Motor neuron (in vitro differentiated cells): ENCODE measurements at places on chromosomes 2 and 18. TPM values are rescaled to one million over a fixed set of nuclear protein-coding genes. Genes with fewer than 3 reads are reported as not detected.

DNA sequence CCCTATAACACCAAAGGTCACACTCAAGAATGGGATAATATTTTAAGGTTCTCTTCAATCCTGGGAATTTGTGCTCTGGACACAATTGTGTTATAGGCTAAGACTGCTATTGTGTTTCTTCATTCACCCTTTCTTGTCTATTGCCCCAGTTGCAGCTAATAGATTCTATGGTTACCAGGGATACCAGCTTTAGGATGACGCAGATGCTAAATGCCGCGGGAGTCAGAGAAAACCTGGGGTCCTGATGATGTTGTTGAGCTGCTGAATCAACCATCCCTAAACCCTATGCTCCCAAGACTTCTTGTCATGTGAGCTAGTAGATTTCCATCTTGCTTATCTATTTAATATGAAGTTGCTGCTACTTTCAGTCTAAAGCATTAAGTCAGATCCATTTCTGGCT is 5.4 kb downstream of the CRYGD start:
- peak; percentile 55 for ATAC-seq

The RND3 gene
- 129 and 140 TPM in 2 replicates for total RNA-seq

GRCh38 chr2:205682971-205683501 is 735 bp downstream of the NRP2 start:
- ATAC-seq: no peak

DNA sequence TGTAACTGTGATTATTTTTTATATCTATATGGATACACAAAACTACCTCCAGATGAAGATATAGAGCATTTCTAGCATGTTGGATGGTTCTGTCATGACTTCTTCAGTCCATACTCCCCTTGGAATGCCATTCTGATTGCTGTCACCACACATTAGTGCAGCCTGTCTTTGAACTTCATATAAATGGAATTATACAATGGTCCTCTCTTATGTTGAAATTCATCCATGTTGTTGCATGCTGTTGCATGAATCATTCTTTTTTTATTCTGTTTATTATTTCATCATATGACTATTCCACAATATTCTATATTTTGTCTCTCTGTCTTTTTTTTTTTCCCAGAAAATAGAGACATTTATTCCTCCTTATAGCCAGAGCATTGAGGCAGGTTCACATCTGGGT is 74.1 kb downstream of the OSBPL6 start:
- no peak for ATAC-seq

The EML6 gene
- total RNA-seq: 18.4 and 19.0 TPM in 2 replicates

The FSHR gene
- total RNA-seq: not detected in 2 replicates

GRCh38 chr18:63980027-63980426 is 10.1 kb downstream of the SERPINB8 start:
- no peak for ATAC-seq

- no peak for ATAC-seq
These were observed 1.8 kb upstream of the EVA1A start for GRCh38 chr2:75562513-75562864.

The TIMM21 gene
- total RNA-seq: 29.1 and 40.4 TPM in 2 replicates

The FLACC1 gene
- 1.3 and 1.8 TPM in 2 replicates for total RNA-seq

- no peak for ATAC-seq
These were observed 960.1 kb downstream of the CPS1 start for GRCh38 chr2:211516537-211516936.
